ENCODE measurements at places on chromosomes 12 and 14.

DNA sequence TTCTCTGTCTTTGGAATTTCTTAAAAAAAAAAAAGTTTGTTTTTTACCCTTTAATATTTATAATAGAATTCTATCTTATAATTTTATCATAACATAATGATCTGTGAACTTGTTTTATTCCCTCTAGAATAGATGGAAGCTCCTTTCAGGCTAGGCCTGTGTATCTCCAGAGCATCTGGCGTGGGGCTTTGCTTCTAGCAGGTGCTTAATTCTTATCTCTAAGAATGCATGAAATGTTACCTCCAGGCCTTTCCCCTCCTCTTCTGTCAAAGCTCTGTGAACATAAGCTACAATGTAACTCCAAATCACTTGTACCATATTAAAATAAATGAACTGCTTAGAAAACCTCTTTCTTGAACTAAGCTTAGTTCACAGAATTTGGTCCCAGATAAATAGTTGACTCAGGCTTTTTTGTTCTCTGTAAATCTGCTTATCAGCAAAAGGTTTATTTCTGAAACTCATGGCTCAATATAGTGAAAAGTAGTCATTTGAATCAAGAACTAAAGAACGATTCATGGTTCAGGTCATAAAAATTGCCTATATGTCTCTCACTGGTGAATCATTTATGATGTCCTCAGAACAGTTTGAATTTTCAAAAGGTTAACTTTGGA is 407.1 kb downstream of the TRHDE start:
- DNase-seq, result no peak

DNA sequence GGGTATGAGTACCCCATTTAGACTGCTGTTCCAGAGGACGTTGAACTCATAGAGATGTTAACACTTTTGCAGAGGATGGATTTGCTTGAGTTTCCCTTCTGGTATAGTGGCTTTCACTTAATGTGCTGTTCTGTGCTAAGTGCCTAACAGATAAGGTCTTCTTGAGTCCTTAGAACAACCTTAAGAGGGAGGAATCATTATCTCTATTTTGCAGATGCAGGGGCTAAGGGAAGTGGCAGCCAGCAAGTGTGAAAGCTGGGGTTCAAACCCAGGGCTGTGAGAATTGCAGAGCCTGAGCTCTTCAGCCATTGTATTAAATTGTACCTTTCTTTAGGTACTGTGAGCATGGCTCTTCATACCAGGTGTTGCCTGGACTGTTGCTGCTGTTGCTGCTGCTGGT is 122.1 kb upstream of the NRXN3 start:
- DNase-seq, result no peak

GRCh38 chr14:91164676-91165075 is 50.8 kb downstream of the DGLUCY start:
- DNase-seq, result no peak

- peak; percentile 85 for DNase-seq
Measured at GRCh38 chr14:103334644-103335622, 896 bp downstream of the EIF5 start.

- DNase-seq, result peak; percentile 47
Measured at GRCh38 chr14:105021656-105022275, 883 bp upstream of the CDCA4 start.

DNA sequence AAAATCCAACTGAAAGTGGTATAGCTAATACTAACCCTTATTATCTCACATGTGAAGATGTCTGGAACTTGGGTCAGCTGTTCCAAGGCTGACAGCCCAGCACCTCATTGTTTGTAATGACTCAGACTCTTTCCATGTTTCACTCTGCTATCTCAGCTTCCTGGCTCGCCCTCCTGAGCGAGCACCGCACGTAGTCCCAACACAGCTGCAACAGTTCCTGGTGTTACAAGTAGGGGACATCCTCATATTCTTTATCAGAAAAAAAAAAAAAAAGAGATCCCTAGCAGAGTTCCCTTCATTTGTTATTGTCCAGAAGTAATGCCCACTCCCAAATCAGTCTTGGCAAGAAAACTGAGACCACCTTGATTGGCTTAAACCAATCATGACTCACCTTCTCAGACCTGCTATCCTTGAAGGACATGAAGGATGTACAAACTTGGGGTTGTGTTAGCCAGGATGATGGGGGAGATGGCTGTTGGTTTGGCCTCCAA is 92.5 kb downstream of the ADCK1 start:
- DNase-seq, result no peak

DNA sequence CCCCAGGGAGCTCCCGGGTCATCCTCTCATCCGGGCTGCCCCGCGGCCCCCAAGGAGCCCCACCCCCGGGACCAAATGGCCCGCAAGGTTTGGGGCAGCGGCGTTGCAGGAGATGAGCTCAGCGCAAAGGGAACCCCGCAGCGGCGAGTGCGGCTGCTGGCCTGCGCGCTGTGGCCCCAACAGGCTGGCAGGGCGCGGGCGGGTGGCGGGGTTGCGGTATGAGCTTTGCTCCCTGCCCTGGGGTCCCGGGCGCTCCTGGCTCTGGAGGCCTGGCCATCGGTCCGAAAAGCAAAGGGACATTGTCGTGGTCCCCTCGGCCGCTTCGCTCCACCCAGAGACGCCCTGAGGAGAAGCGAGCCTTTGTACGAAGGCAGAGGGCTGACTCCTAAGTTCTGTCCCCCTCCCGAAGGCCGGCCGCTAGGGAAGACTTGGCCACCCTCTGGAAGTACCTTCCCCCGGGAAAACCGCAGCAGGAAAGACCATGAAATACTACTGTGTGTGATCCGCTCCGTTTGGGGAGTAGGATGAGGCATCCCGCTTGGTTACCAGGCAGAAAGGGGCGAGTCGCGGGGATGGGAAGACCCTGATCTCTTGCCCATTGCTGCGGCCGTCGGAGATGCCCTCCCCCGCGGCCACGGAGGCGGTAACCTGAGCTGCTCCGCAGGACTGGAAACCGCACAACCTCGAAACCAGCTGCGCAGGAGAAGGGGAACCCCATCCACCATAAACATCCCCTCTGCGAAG is 620 bp upstream of the NID2 start:
- no peak for DNase-seq

GRCh38 chr12:72832024-72832423 is 559.9 kb downstream of the TRHDE start:
- DNase-seq, result no peak

- no peak for DNase-seq
Measured at GRCh38 chr12:93823616-93824391, 146.6 kb downstream of the CRADD start.

GRCh38 chr14:81179631-81180030 is 41.1 kb downstream of the GTF2A1 start:
- DNase-seq, result no peak

DNA sequence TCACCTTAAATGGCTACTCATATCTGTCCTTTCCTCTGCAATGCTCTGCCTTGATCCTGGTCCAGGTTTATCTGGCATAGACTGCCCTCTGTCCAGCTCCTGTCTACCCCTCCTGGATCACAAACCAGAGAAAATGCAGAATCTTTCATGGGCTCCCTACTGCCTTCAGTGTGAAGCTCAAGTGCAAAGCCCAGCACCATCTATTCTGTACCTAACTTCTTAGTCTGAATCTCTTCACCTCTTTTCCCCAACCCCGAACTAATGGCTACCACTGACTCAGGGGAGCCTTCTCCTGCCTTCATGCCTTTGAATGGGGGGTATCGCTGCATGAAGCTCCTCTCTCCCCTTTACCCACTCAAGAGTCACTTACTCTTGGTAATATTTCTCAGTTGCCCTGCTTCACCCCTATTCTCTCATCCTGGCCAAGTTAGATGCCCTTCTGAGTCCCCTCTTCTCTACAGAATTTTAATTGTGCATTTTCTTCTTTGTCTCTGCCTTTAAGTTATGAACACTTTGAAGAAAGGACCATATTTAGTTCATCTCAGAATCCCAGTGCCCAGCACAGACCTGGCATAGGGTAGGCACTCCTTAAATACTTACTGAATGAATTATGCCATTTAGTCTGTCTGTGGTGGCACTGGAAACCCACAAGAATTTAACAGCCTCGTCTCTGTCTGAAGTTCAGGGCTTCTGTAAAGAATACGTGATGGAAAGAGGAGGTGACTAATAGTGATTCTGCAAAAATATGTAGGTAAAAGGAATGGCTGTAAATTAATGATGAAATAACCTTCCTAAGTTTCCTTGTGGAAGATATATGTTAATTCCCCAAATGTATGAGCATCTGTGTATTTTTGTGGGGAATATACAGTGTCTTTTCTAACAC is 191.3 kb upstream of the AMIGO2 start:
- DNase-seq, result no peak

DNA sequence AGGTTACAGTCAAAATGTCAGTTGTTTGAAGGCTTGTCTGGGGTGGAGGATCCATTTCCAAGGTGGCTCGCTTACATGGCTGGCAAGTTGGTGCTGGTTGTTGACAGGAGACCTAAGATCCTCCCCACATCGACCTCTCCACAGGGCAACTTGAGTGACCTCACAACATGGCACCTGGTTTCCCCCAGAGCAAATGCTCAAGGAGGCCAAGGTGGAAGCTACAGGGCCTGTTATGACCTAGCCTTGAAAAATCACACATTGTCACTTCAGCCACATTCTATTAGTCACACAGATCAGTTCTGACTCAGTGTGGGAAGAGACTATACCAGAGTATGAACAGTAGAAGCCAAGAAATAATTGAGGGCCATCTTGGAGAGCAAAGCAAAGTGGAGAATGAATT is 11.3 kb upstream of the GNG2 start:
- no peak for DNase-seq

DNA sequence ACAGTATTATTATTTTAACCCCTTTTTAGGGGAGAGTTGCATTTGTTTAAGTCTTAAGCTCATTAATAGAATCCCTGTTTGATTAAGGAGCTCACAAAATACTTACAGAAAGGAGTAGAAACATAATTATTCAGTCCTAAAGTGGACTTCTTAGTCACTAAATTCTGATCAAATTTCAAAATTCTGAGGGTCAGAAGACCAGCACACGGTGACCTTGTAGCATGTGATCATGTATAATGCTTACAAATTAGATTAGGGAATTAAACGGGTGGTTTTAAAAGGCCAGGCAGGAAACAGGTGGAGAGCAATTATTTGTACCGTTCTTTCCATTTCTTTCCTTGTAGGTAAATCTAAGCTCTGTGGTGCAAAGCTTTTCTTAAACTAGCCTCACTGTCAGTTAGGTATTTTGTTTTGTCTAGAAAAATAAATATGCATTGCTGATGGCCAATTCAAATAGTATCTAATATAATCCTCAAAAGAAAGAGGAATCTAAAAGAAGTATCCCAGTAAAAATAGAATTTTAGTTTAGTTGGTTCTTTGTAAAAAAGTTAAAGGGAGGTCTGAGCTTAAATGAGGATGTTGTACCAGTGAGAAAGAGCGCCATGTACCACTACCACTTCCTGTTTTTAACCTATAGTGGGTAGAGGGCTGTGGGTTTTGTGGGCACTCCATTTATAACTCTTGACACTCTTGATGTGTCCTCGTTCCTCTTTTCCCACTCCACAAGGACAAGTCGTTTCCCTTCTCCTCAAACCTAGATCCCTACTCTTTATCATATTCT is 51.1 kb downstream of the SLC38A1 start:
- peak; percentile 93 for DNase-seq

DNA sequence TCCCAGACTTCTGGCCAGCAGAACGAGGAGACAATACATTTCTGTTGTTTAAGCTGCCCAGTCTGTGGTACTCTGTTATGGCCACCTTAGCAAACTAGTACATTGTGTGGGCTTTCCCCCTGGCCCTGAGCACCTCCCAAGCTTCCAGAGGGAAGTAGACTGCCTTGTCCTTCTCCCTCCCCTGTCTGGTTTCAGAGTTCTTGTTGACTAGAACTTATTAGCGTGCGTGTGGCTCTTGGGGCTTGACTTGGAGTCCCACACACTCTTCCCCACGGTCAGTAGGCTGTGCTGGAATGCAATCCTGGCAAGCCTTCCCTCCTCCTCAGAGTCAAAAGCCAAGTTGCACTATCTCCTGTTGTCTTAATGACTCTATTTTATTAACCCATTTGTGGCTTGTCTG is 27.7 kb downstream of the FBLN5 start:
- DNase-seq, result no peak

DNA sequence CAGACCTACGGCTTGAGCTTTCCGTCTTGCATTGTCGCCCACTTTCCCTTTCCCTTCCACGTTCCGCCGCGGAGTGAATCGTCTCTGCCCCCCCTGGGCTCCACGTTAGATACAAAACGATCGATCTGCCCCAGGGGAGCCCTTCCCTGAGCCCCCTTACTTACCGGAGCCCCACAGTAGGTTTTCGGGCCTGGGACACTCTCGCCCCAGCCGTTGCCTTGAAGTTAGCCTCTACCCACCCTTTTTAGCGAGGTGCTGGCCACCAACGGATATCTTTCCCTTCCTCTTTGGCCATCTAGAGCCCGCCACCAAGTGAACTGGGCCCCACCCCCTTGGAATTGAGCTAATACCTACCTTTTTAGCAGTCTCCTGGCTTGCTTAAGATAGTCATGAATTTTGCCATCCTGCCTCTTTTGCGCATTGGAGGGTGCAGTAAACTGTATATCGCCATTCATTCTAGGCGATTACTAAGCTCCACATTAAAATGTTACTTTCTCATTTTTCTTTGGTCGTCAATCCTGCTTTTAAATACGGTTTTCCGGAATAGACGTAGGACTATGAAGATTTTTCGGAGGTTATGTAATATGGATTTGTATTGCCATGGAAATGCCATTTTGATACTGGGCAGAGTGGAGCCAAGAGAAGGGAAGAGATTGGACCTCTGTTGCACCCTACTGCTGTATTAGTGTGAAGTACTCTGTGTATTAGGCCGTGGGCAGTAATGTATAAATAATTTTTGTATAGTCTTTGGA is 764 bp downstream of the RBM25 start:
- peak; percentile 49 for DNase-seq

GRCh38 chr14:59214702-59215302 is 26.3 kb downstream of the DAAM1 start:
- DNase-seq, result no peak

- DNase-seq, result no peak
Measured at GRCh38 chr12:30437044-30437443, 258.6 kb downstream of the IPO8 start.

- no peak for DNase-seq
Measured at GRCh38 chr14:62934439-62934838, 110.8 kb downstream of the KCNH5 start.

- no peak for DNase-seq
Measured at GRCh38 chr12:51639361-51639760, 48.3 kb downstream of the SCN8A start.

DNA sequence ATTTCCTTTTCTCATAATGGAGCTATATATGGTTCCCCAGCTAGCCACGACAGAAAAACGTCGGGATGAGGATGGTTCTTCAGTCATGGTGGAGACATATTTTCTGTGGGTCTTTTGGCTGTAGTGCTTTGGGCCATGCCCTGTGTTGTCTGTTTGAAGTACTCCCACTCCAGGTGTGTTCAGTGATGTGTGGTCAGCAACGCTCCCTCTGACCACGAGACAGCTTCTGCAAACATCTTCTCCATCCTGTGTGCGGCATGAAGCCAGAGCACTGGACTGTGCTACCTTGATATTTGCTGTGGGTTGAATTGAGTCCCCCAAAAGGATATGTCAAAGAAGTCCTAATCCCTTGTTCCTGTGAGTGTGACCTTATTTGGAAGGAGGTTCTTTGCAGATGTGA is 931.2 kb downstream of the NRXN3 start:
- DNase-seq, result no peak

- no peak for DNase-seq
Measured at GRCh38 chr12:51844854-51845253, 3.7 kb downstream of the FIGNL2 start.
